ENCODE measurements at places on chromosomes 4 and X.

DNA sequence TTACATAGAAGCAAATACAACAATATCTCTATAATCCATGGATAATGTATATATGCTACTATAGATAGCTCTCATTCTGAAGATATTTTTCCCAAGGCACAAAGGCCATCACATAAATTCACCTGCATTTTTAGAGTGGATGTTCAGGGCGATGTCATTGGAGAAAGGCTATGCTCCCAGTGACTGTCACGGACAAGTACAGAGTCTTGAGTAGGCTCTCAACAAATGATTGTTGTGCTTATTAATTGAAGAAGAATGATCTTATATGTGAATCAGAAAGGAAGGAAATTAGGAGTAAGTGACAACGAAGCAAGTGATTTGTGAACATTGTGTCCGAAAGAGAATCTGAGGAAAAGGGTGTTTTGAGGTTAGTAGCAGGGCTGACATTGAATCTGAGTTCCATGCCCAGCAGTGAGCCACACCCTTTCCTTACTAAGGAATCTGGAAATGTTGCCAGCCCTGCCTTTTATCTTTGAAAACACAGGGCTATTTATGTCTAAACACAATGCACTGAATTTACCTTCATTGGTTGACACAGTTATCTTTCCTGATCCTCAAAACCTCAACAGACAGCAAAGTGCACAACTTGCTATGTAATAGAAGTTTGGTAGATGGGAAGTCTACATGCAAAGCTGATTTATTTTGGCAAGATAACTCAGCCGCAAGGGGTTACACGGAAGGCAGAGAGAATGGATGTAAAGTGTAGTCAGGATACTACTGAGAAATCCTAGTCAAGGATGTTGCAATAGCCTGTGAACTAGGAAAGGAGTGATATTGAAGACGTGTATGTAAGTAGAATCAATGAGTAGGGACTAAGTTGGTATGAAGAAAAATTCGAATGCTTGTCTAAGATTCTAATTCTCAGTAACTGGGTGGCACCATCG lies 50.4 kb downstream of the SORBS2 start:
- DNase-seq = no peak

DNA sequence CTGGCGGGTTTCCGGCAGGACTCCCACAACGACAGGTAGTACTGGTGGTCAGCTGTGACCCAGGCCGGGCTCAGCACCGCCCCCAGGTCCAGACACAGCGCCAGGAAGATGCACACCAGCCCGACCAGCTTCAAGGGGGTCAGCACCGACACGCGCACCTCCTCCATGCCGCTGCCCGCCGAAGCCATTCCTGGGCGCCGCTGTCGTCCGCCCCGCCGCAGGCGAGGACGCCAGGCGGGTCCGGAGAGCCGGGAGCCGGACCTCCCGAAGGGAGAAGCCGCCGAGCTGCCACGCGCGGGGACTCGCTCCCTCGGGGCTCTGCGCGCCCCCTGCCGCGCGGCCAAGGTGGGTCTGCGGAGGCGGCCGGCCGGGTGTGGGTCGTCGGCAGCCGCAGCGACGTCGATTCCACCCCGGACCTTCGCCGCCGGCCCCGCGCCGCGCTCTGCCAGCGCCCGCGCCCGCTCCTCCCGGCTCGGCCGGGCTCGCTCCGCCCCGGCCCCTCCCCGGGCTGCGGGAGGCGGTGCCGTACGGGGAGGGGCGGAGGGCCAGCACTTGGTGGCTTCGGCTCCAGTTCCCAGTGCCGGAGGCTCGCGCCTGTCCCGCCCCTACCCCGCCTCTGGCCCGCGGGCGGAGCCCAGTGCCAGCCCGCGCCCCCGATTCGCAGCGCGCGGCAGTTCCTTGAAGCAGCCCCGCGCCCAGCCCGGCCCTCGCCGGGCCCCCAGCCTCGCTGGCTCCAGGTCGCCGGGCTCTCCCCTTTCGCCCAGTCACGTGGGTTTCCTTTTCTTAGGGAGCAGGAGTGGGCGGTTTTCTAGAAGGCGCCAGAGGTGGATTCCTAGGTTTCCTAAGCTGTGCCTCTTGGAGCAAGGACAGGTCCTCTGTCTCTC lies at the start of gene TMEM47:
Gene TMEM47 (minus strand): TSS at position 444 of the 884 bp plus-strand sequence. CDS start 256 bp downstream, at position 188.
- peak; percentile 44 for DNase-seq

DNA sequence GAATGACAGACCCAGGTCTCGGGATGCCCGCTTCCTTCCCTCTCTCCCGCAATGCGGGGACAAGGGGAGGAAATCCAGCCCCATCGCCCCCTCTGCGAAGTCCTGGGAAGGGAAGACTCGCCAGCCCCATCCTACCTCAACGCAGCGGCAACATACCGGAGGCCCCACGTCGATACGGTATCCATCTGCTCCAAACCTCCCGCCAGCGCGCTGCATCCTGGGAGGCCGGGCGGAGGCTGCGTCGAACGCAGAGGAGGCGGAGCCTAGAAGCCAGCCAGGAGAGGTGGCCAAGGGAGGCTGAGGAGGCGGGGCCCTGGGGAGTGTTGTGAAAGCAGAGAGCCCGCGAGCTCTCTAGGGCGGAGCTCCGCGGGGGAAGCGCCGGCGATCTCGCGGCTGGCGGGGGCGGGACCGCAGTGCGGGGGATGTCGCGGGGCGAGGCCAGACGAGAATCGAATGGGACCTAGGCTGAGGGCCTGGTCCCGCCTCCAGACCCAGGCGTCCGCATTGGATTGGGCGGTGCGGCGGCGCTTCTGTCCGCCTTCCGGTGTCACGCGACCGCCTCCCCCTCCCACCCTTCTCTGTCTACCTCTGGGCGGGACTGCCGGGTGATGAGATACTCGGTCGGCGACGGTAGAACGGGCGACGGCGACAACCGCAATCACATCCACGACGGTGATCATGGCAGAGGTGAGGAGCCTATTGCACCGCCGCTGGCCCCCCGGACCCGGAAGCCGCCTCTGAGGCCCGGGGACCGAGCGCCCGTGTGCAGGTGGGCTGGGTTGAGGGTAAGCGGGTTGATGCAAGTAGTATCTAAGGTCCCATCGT lies at the start of the genes FANCB and MOSPD2:
Gene FANCB (minus strand): TSS at position 219 of the 825 bp plus-strand sequence. CDS start 7,559 bp downstream, outside the sequence.
Gene MOSPD2 (plus strand): TSS at position 571 of the 825 bp plus-strand sequence. CDS start 108 bp downstream, at position 679.
- DNase-seq = peak; percentile 81

DNA sequence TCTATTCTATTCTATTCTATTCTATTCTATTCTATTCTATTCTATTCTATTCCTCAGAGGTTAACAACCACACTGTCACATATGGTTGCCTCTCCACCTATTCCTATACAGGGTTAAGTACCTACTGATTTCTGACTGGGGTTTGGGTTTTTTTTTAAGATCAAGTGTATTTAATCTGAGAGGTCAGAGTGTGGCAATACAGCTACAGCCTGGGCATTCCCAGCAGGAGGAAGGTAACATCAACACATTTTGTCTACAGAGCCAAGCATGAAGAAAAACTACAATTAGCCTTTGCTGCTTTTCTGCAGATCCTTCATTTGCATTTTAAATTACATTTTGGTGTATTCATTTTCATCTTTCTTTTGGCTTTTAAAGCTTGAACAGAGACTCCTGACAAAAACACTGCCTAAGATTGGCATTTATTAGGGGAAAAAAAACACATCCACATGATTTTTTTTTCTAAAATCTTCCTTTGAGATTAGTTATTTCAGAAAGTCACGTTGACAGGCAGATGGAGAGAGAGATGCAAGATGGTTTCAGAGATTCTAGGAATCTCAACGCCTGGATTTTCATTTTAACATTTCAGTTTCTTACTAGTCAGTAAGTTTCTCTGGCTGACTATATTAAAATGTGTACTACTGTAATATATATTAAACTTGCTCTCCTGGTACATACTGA lies 255.9 kb upstream of the TET2 start:
- no peak for DNase-seq

GRCh38 chrX:63283348-63283747 lies 67.8 kb downstream of the SPIN4 start:
- DNase-seq = no peak

DNA sequence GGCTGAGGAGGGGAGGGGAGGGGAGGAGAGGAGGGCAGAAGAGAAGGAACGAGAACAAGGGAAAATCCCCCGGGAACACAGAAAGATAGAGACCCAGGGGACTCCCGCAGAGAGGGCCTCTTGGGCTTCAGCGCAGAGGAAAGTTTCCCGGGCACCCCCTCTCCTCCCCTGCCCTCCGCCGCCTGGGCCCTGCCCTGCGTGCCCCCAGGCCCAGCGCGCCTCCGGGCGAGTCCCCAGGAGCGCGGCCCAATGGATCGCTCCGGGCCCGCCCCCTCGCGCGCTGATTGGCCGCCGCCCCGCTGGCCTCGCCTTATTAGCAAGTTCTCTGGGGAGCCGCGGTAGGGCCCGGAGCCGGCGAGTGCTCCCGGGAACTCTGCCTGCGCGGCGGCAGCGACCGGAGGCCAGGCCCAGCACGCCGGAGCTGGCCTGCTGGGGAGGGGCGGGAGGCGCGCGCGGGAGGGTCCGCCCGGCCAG lies at the start of gene MSX1:
Gene MSX1 (plus strand): TSS at position 341 of the 474 bp plus-strand sequence. CDS start 235 bp downstream, outside the sequence.
- DNase-seq = peak; percentile 67

- DNase-seq = no peak
Observed at GRCh38 chr4:106329041-106329618, 12.8 kb downstream of the AIMP1 start.

- no peak for DNase-seq
Observed at GRCh38 chr4:65893271-65893670, 223.0 kb upstream of the EPHA5 start.

DNA sequence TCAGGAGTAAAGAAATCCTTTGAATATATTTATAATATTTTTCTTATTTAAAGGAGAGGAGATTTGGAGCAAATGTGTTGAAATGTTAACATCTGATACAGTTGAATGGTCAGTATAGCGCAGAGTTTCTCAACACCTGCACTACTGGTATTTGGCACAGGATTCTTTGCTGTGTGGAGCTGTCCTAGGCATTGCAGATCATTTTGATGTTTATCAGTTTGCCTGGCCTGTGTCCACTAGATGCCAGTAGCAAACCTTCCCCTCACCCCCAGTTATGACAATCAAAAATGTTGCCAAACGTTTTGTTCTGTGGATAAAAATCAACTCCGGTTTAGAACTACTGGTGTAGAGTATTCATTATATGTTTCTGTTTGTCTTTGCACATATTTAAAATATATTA lies 765.3 kb upstream of the SLIT2 start:
- DNase-seq = no peak

DNA sequence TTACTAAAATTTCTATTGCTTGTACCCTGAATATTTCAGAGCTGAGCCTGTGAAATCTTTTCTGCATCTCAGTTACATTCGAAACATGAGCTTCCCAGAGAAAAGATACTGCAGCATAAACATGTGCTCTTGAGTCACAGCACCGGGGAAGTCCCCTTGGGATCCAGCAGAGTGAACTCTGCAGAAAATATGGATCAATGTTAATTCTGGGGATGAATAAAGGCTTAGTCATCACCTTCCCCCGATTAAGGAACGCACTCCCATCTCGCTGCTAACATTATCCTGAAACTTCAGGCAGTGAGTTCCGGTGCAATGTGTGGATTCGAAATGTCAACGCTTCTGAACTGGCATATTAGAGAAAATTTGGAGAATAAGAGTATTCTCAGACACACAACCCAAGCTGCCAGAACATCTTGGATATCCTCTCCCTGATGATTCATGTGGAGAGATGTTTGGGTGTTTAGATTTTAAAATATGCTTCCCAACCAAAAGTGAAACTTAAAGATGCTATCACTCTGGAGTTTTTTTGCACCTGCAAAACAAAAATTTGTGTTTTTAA lies 90.8 kb downstream of the IRF2 start:
- DNase-seq = peak; percentile 95

GRCh38 chr4:57866468-57867171 lies 756.4 kb upstream of the IGFBP7 start:
- DNase-seq = no peak

DNA sequence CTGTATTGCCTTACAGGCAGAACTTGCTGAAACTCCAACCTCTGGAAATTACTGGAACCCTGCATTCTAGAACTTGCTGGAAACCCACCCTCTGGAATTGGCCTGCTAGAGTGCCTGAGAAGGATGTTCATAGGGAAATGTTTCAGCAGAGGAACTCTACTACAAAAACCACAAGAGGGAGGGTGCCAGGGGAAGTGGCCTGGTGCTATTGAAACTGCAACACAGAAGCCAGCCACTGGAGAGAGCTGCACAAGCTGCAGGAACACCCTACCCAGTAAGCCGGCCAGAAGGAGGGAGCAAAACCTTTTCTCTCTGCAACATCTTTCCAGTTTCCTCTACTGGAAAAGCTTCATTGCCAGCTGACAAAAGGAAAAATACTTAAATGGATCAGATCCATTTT lies 2.5 kb upstream of the BRWD3 start:
- DNase-seq = peak; percentile 28

DNA sequence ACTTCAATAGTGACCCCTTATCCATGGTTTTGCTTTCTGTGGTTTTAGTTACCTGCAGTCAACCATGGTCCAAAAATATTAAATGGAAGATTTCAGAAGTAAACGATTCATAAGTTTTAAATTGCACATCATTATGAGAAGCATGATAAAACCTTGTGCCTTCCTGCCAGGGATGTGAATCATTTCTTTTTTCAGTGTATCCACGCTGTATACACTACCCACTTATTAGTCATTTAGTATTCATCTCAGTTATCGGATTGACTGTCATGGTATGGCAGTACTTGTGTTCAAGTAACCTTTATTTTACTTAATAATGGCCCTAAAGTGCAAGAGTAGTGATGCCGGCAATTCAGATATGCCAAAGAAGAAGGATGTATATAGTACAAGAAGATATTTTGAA lies 37.7 kb upstream of the TASL start:
- peak; percentile 11 for DNase-seq
